Activated naive CD8-positive, alpha-beta T cell treated with anti-CD3 and anti-CD28 coated beads, Interleukin-2, amount 50 U/mL, for 24 hours (primary cell): ENCODE measurements at places on chromosomes 5 and 9.

GRCh38 chr5:119583684-119584083 is 45.7 kb upstream of the FAM170A start:
- DNase-seq: no peak

DNA sequence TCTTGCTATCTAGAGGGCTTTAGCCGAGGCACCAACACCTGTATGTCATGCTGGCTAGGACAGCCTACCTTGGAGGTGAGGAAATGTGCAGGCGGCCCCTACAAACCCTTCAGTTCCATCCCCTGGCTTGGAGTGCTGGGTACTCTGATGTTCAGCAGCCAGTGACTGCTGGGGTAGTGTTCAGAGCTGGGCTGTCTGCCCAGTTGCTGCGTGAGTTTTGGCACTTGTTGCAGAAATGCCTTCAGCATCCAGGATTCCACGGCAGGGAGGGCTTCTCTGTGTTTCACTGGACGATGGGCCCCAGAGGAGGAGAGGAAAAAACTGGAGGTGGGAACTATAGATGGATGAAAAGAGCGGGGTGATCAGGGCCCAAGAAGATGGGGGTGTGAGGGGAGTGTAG is 10.4 kb downstream of the SWI5 start:
- no peak for DNase-seq

DNA sequence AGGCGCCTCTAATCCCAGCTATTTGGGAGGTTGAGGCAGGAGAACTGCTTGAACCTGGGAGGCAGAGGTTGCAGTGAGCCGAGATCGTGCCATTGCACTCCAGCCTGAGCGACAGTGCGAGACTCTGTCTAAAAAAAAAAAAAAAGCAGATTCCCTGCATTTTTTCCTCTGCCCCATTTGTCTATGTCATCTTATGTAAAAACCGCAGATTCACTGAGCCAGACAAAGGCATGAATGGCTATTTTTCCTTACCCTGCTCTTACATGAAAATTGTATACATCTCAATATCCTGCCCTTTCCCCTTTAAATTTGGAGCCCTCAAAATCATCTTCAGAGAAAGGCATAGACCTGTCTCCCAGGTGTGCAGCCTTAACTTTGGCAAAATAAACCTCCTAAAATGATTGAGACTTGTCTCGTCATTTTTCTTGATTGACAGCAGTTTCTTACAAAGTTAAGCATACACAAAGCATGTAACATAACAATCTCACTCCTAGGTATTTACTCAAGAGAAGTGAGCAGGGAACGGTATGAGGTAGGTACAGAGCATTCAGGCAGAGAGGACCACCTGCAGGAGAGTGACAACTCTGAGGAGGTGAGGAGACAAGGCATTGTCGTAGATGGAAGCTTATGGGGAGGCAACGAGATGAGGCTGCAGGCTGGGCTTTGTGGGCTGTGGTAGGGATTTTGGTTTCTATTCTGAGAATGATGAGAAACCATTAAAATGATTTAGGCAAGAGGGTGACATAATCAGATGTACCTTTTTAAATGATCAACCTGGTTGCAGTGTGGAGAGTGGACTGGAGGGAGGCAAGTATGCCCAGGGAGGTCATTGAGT is 65.7 kb upstream of the IL6ST start:
- DNase-seq: peak; percentile 47

- DNase-seq: no peak
Observed at GRCh38 chr5:159091065-159091464, 8.7 kb downstream of the EBF1 start.

DNA sequence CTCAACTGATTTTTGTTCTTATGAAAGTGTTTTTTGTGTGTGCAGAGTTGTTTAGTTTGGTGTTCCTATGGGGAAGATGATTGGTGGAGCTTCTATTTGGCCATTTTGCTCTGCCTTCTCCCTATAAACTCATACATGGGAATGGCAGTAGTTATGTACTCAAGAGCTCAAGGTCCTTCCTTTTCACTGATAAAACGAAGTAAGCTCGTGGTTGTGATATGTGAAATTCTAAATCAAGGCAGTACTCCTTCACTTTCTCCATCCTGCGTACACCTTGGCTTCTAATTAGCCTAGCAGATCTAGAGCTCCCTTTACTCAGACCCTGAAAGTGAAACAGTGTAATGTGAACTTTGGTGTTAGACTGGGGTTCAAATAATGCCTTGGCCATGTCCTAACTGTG is 159.3 kb upstream of the TNC start:
- no peak for DNase-seq
